Activated T-helper 9 cell treated with anti-CD3 and anti-CD28 coated beads, Interleukin-2, amount 50 U/mL, for 16 hours (primary cell): ENCODE measurements at places on chromosomes 4 and X.

GRCh38 chr4:8853249-8853648 lies 18.4 kb downstream of the HMX1 start:
- DNase-seq, result no peak

GRCh38 chr4:3241898-3242524 lies 6.9 kb upstream of the MSANTD1 start:
- DNase-seq, result no peak

GRCh38 chr4:10180927-10181744 lies 64.5 kb upstream of the WDR1 start:
- DNase-seq, result no peak

- DNase-seq, result no peak
Measured at GRCh38 chr4:140078366-140078765, 75.6 kb downstream of the MAML3 start.

- DNase-seq, result no peak
Measured at GRCh38 chr4:144399927-144400326, 246.0 kb upstream of the HHIP start.

DNA sequence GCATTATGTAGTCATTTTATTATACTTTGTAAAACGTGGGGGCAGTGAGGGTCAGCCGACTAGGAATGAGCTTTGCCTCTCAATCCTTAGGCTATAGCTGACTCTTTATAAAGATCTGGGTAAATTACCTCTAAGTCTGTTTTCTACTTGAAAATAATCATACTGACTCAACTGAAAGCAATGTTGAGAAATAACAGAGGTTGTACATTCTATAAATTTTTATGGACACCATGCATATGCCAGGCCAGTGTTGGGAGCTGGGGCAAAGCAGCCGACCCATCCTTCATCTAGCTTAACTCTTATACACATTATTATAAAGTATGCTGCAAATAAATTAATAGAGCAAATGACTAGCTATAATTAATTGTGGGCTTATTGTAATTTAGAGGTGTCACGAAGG lies 2.2 kb upstream of the DCUN1D4 start:
- DNase-seq, result no peak

DNA sequence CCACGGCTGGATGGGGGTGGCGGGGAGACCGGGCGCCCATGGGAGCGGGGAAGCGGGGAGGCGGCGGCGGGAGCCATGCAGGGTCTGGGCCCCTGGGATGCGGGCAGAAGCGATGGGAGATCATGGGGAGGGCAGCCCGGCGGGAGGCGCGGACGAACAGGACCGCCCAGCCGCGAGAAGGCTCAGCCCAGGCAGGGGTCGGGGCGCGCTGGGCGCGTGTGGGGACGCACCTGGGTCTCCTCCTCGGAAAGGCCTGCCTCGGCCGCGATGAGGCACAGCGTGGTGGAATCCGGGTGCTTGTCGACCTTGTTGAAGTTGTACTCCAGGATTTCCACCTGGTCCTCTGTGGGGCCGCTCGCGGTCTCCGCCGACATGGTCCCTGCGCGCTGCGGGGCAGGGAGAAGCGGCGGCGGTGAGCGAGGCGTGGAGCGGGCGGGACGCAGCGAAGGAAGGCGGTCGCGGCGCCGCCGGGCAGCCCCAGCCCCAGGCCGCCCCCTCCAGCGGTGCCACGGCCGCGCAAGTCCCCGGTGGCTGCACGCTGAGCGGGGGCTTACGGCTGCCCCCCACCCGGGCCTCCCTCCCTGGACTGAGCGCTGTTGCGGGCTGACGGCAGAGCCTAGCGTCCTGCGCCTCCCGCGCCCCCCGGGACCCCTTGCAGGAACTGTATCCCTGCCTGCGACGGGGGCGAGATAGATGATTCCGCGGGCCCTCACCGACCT lies 25.3 kb downstream of the HOPX start:
- DNase-seq, result peak; percentile 8
